ENCODE measurements at places on chromosomes 11 and 22.
A peak's percentile ranks its signal among the peaks of the same experiment; 100 is the strongest.

- DNase-seq = peak; percentile 89
These were observed 662.1 kb downstream of the NTM start for GRCh38 chr11:132032555-132032954.

GRCh38 chr11:33449798-33450197, 192.6 kb downstream of the HIPK3 start:
- DNase-seq = no peak

DNA sequence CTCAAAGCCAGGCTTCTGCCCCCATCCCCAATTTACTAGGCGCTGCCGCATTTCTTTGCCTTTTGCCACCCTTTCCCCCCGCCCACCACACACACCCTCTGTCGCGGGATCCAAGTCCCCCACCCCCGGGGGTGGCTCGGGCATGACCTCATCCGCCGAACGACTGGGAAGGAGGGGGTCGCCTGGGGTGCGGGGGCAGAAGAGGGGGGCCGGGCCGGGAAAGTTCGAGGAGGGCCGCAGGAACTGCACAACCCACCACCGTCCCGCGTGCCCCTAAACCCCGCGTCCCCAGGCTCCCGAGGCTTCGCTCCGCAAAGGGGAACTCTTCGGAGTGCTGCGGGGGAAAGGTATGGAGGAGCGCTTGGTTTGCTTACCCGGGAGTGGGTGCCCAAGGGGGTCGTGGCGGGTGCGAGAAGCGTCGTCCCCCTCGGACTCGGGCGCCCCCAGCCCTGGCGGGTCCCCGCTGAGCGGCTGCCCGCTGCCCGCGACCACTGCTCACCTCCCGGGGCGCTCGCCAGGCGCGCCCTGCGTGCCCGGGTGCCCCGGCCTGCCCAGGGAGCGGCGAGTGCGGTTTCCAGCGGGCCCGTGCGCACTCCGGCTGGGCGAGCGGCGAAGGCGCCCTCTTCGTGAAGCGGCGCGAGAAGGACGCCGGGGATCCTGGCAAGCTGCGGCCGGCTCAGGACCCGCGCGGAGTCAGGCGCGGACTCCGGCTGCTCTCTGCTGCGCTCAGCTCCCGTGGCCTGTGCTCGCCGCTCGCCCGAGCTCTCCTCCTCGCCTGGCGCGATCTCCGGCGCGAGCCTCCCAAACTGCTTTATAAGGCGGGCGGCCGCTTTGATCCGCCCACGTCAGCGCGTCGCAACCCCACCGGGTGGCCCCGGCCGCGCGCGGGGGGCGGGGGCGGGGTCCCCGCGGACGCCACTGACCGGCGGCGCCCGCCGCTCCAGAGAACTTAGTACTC, 4.0 kb upstream of the WNT11 start:
- peak; percentile 95 for DNase-seq

DNA sequence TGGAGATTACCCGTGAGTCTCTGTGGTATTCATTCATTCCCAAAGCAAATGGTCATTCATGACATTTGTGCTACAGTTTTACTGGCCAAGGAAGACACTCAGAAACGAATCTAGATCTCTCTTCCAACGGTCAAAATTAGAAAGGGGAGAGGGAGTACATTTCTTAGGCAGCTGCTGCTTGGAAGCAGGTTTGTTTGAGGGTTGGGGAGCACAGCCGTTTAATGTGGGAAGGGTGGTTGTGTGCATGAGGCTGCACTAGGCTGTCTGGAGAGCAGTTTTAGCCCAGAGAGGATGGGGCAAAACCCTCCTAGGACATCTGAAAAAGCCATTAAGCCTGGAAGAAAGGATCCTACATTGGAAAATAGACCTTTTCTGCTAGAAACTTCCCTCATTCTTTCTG, 29.7 kb upstream of the TIMP3 start:
- DNase-seq = no peak

- DNase-seq = no peak
These were observed 43.1 kb upstream of the DEUP1 start for GRCh38 chr11:93287434-93287833.

DNA sequence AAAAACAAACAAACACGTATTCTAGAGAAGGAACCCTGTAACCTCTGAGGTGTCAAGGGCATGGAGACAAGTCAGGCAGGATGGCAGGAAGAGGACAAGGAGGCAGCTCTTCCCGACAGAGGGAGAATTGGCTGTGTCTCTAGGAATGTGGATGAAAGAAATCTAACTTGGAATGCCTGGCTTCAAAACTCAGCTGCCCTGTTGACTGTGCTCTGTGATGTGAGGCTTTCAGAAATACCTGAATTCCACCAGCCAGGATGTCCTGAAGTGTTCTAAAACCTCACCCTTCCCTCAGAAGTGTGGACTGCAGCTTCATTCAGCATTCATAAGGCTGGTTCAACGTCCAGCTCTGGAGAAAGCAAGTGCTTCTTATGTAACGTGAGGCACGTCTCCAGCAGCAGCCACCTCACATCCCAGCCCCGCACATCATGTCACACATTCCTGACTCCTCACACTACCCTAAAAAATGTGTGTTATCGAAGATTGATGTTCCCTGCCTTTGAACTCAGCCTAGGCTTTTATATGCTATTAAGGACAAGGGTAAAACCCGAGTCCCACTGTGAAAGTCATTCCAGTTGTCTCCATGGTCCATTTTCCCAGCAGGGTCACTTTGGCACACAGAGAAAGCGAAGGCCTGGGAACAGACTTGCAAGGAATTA, 398.9 kb downstream of the ETS1 start:
- DNase-seq = no peak

DNA sequence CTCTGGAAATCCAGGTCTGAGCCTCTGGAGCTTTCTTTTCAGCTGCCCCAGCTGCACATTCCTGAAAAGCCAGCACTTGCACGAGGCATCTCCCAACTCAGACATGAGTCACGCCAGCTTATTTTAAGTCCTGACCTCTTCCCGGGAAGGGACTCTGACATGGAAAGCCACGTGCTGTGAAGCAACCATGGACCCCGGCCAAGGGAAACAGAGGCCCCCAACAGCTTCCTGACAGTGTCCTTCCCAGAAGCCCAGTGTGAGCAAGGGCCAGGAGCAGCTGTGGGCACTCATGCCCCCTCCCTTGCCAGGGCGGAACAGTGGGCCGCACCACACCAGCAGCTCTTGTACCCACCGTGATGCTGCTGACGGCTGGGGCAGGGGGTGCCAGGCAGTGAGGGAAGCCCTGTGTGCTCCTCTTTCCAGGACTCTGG, 118.8 kb upstream of the CADM1 start:
- peak; percentile 95 for DNase-seq

GRCh38 chr22:49514641-49515040, 313.0 kb downstream of the BRD1 start:
- no peak for DNase-seq

GRCh38 chr11:19079643-19080440, 19.3 kb upstream of the MRGPRX2 start:
- DNase-seq = peak; percentile 85

- no peak for DNase-seq
These were observed 122.5 kb downstream of the OPCML start for GRCh38 chr11:133409799-133410198.

DNA sequence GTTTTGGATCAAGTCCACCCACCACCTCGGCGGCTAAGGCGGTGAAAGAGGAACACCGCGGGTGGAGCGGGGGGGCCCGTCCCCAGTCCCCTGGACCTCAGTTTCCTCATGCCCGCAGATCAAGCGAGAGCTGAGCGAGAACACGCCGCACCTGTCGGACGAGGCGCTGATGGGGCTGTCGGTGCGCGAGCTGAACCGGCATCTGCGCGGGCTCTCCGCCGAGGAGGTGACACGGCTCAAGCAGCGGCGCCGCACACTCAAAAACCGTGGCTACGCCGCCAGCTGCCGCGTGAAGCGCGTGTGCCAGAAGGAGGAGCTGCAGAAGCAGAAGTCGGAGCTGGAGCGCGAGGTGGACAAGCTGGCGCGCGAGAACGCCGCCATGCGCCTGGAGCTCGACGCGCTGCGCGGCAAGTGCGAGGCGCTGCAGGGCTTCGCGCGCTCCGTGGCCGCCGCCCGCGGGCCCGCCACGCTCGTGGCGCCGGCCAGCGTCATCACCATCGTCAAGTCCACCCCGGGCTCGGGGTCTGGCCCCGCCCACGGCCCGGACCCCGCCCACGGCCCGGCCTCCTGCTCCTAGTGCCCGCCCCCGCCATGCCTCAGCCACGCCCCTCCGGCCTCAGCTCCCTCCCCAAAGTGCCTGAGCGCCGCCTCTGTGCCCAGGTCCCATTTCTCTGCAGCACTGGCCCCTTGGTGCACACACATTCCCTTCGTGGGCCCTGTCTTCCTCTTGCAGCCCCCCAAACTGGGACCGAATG, 12.7 kb downstream of the MAFF start:
- peak; percentile 95 for DNase-seq

- DNase-seq = no peak
These were observed 2.8 kb upstream of the SIDT2 start for GRCh38 chr11:117175781-117176180.

GRCh38 chr11:116647305-116648080, 125.3 kb downstream of the BUD13 start:
- no peak for DNase-seq

DNA sequence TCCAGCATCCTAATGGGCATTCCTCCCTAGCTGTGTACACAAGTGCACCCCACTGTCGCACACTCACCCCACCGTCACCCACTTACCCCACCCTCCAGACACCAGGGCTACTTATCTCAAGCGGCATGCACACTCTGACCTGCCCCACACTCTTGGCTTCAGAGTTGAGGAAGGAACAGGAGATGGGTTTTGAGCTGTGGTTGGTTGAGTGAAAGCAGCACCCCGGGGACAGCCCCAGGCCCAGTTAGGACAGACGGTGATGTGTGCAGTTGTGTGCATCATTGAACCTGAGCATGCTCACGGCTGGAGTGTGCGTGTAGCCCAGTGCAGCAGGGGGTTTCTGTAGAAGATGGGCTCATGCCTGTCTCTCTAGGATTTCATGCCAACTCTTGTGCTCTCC, 32.5 kb downstream of the AHNAK start:
- DNase-seq = no peak

- no peak for DNase-seq
These were observed 6.4 kb downstream of the BIRC3 start for GRCh38 chr11:102323542-102324251.

GRCh38 chr11:88277349-88277915, 60.1 kb downstream of the CTSC start:
- no peak for DNase-seq

DNA sequence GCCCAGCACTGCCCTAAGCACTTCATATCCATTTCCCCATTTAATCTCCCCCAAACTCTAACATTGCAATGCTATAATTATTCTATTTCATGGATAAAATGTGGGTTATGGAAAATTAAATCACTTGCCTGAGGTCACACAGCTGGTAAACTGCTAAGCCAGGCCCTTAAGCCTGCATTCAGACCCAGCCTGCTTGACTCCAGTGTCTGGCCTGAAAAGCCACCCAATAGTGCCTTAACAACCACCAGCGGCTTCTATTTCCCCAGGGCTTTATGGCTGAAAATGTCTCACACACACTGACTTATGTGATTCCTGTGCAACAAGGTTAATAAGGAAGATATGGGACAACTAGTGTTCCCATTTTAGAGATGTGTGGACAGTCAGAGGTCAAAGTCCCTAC, 178.5 kb upstream of the SNX19 start:
- DNase-seq = no peak

DNA sequence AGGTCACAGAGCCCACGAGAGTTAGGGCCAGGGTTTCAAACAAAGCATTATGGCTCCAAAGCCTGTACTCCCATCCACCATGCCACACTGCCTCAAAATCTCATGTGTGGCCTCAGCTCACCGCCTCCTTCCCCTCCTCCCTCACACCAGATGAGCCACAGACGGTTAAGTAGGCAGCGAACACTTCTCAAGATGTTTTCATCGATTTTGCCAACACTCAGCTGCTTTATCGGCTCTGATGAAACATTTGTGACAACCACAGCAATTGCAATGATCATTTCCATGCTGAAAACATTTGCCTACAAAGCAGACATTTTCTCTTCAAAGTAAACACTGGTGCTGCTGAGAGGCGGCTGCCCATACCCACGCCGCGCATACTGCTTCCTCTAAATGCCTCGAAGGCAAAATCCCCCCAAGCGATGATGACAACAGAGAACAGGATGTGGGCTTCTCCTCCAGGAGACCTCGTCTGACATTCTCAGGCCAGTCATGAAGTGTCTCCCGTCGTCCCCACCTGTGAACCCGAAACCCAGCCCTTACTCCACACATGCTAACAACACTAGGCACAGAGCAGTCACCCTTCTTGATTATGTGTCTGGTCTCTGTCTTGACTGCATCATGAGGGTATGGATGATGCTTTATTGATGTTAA, 599.2 kb downstream of the SOX6 start:
- DNase-seq = no peak

DNA sequence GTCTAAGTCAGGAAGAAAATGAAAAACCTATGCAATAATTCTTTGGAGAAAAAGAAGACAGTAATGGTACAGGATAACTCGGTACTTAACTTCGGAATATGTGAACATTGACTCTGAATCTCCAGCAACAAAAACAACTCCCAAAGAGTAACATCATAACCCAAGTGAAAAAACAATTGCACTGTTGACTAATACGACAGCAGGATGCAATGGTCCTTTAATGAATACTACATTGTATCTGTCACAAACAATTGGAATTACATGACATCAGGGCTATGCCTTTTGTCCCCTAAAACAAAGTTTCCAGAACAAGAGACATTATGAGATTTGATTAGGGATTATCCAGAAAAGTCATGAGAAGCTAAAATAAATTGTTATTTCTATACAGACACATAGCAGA, 1065.9 kb downstream of the LRRC4C start:
- DNase-seq = no peak

DNA sequence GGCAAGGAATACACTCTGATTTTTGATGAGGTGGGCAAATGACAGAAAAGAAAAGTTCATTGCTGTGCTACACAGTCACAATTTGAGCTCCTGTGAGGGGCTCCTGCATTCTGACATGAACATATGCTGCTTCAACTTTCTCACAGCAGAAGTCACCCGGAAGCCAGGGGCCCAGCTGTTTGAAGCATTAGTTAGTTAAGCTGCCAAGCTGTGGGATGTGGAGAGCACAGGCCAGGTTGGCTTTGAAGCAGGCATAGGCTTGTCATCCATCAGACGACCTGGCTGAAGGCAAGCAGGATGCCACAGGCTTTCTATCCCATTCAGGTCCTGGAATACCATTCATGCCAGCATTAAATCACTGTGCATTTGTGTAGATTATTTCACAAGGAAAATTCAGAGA, 63.1 kb downstream of the MTNR1B start:
- no peak for DNase-seq

DNA sequence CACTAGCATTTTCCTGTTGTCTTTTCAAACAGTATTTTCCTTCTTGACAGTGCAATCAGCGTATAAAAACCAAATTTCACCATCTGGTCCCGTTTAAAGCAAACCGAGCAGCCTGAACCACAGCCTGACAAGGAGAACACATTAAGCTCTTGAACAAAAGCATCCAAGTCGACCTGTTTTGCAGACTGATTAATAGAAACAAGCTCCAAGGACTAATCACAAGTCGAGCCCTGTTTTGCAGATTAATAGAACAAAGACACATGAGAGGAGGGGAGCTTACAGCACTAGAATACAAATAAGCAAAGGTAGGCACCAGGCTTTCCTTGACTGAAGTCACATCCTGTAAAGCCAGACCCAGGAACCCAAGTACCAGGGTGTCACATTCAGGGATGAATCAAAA, 104.8 kb downstream of the MPPED2 start:
- no peak for DNase-seq

GRCh38 chr11:2366276-2366675, 10.8 kb upstream of the CD81 start:
- DNase-seq = no peak
